ENCODE measurements at places on chromosomes 12 and 14.
A peak's percentile ranks its signal among the peaks of the same experiment; 100 is the strongest.

DNA sequence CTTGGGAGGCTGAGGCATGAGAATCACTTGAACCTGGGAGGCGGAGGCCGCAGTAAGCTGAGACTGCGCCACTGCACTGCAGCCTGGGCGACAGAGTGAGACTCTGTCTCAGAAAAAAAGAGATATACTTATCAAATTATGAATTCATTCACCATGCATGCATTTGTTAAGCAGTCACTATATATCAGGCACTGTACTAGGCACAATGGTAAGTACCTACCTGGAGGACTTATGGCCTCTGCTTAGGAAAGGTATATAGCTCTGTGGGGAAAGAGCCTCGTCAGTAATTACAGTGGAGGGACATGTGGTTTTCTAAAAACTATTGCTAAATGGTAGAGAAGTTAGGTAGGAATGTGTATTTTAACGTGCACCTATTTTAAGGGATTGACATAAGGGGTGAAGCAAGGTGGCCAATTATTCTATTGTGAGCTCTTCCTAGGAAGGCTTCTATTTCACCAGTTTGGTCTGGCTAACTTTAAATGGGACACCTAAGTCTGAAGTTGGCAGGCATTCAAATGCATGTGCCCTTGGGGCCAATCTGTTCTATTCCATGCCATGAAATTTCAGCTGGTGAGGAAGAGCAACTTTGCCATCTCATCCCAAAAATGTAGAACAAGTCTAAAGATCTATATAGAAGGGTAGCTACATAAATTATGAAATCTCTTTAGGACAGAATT, 15.0 kb downstream of the TCP11L2 start:
- no peak for DNase-seq

GRCh38 chr12:76226397-76226796, 121.8 kb downstream of the BBS10 start:
- peak; percentile 14 for DNase-seq

- DNase-seq: peak; percentile 31
These were observed 947 bp downstream of the GAS2L3 start for GRCh38 chr12:100574187-100575074.

DNA sequence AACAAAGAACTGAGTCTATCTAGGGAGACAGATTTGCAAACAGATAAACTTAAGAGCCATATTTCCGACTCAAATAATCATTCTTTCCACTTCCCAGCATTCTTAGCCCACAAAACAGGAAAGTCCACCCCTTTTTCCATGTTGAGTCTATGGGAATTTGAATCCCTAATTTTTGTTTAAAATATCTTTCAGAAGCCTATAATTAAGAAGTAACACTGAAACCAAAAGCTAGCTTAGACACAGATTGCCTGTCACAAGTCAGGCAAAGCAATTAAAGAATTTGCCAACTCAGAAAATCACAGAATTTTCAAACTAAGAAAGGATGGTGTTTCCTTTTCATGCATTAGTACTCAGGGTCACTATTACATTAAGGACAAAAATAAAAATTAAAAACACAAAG, 17.0 kb downstream of the ATP2B1 start:
- no peak for DNase-seq

DNA sequence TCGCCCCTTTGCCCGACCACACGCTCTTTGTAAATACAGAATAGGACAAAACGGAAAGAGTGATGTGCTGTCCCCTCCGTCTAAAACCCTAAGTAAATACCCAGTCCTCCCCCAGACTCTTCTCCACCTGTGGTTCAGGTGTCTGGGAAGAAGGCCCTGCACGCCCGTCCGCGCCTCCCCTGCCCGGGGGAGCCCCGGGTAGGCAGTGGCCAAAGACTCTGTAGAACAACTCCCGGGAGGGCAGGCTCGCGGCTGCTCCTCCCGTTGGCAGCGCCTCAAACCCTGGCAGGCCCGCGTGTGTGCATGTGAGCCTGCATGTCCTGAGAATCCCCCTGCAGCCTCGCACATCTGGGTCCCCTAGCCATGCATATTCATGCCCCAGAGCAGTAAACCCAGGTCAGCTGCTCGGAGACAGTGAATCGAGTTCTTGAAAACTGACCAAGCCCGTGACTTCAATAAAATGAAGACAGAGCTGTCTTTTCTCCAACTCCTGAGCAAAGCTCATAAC, 165.8 kb downstream of the MON2 start:
- peak; percentile 4 for DNase-seq

- DNase-seq: peak; percentile 72
These were observed 26.2 kb downstream of the SUSD6 start for GRCh38 chr14:69637503-69638031.

DNA sequence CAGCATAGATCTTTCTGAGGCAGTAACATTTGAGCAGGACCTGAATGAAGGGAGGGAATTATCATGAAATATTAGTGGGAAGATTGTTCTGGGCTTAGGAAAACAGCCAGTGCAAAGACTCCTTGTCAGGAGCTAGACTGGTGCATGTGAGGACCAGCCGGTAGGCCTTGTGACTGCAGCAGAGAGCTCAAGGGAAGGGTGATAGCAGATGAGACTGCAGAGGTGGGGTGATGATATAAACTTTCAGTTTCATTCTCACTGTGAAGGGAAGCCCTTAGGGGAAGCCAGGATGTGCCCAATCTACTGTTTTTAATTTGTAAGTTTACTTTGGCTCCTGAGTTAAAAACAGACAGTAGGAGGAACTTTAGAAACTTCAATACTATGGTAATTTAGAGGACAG, 12.4 kb downstream of the IL22 start:
- DNase-seq: peak; percentile 76

Data from suppressor macrophage treated with lipopolysaccharide for 4 hours (primary cell).